ENCODE measurements at places on chromosomes 5 and 9. TPM values are rescaled to one million over a fixed set of nuclear protein-coding genes. Genes with fewer than 3 reads are reported as not detected.
A peak's percentile ranks its signal among the peaks of the same experiment; 100 is the strongest.

GRCh38 chr5:120372899-120373298 is 91.2 kb upstream of the PRR16 start:
- peak; percentile 60 for ATAC-seq

DNA sequence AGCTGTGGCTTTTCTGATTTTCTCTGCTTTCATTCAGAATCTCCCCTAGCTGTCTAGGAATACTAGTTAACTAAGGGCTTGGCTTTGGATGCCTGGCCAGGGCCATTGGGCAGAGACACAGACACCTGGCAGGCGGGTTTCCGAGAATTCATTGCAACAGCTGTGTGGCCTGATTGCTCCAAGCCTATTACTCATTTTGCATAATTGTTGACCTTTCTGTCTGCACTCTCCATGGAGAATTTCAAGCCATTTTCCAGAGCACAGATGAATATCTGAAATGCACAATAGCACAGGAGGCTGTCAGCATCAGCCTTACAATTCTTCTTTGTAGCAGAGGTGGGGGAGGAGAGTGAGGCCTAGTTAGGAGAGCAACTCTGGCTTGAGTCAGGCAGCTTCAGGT is 310.5 kb downstream of the DMAC1 start:
- no peak for ATAC-seq

PLK2 gene
- total RNA-seq: 20.7 TPM

GRCh38 chr9:35774907-35775635 is 16.3 kb upstream of the NPR2 start:
- peak; percentile 42 for ATAC-seq

DNA sequence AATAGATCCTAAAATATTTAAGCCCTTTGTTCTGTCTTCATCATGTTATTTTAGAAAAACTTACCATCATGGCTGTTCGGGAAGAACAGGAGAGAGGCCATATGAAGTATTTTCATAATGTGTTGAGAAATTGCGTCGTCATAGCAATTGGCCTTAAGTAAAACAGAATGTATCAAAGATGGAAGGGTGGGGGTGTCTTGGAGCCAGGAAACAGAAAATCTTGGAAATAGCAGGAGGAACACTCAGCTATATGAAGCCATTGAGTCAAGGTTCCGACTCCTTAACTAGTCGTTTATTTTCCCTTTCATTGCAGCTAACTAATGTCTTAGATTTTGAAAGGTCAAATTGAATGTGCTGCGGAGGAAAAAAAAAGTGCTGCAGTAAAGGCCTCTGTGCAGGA is 1.3 kb downstream of the SPTAN1 start:
- no peak for ATAC-seq

FAM163B gene
- total RNA-seq: not detected

PHYHD1 gene
- total RNA-seq: 27.1 TPM

- ATAC-seq: no peak
These were observed 36.7 kb upstream of the TIFAB start for GRCh38 chr5:135488727-135489465.

LRRTM2 gene
- total RNA-seq: 0.46 TPM

GRCh38 chr9:33189331-33189791 is 22.2 kb upstream of the B4GALT1 start:
- ATAC-seq: no peak

SPAG8 gene
- 1.7 TPM for total RNA-seq

GRCh38 chr5:38831909-38832308 is 13.9 kb upstream of the OSMR start:
- ATAC-seq: no peak

- no peak for ATAC-seq
These were observed 207.0 kb downstream of the DEPDC1B start for GRCh38 chr5:60492958-60493357.

FAM170A gene
- total RNA-seq: not detected

DNAI1 gene
- not detected for total RNA-seq

- no peak for ATAC-seq
These were observed 34.2 kb downstream of the AOPEP start for GRCh38 chr9:94760660-94761059.

DNA sequence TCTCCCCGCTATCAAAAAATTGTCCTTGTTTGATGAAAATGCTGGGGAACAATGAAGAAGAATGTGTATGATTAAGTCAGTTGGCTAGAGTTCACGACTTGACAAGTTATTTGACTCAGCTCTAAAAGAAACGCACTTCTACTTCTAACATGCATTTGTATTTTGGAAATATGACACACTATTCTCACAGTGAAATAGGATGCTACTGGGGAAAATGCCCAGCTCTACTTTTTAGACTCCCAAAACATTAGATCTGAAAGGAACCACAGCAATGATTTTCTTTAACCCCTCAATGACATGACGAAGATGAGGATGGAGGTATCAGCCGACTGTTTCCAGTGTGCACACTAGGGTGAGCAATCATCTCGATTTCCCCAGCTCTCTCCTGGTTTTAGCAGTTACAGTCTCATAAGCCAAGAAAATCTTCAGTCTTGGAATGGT is 83.6 kb upstream of the PCSK1 start:
- ATAC-seq: peak; percentile 61

GRCh38 chr9:97958812-97959511 is 21.0 kb upstream of the HEMGN start:
- no peak for ATAC-seq

DNA sequence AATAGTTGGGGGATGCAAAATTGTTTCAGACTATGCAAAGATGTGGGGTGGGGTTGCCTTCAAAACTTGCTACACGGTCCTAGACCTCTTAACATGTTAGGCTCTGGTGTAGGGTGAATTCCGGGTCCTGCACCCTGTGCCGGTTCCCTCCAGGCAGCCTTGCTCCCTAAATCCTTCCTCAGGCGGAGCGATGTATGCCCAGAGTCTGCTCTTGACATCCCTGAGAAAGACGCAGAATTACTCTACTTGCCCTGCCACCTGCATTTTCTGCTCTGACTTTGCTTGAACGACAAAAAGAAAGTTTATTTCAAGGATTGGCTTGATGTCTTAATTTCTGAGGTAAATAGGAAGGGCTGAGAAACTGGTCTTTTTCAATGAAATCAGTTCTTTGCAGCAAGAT is 691 bp downstream of the THBS4 start:
- ATAC-seq: no peak

DNA sequence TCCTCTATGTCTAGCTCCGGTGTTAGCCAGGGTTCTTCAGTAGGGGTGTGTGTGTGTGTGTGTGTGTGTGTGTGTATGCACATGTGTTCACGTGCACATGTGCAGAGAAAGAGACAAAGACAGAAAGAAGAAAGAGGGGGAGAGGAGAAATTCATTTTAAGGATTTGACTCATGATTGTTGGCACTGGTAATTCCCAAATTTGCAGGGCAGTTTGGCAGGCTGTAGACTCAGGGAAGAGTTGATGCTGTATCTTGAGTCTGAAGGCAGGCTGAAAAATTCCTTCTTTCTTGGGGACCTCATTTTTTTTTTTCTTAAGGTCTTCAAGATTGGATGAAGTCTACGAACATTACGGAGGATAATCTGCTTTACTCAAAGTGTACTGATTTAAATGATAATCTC is 335.7 kb downstream of the NSG2 start:
- ATAC-seq: no peak

Data from gastroesophageal sphincter (tissue), 4 donors.